KBM-7 (cell line): ENCODE measurements at places on chromosomes 7 and 10.

DNA sequence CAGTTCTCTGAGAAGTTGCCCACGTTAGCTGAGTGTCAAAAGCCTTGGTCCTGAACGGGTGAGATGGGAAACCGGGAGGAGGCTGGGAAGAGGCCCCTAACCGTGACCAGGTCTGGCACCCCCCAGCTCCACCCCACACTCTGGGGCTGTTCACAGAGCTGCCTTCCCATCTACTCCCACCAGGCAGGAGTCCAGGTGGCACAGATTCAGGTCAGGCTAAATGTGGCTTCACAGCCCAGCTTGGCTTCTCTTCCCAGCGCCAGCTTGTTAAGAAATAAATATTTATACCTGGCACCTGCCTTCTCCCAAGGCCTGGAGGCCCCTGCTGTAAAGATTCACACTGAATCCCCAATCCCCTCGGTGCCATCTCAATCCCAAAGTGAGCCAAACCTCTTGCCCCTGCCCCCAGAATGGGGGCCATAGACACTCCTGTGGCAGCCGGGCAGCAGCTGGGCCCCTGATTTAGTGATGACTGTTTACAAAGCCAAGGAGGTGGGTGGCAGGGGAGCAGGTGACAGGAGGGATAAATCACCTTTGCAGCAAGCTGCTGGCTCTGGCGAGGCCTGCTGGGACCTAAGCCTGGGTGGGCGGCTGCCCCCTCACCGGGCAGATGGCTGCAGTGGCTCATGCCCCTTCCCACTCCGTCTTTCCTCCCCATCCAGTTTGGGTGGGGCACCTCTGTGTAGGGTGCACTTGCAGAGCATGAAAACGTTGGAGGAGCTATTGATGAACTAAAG, 72.5 kb downstream of the GOLGA7B start:
- no peak for DNase-seq

- no peak for DNase-seq
Observed at GRCh38 chr10:71123023-71123422, 89.3 kb upstream of the UNC5B start.

DNA sequence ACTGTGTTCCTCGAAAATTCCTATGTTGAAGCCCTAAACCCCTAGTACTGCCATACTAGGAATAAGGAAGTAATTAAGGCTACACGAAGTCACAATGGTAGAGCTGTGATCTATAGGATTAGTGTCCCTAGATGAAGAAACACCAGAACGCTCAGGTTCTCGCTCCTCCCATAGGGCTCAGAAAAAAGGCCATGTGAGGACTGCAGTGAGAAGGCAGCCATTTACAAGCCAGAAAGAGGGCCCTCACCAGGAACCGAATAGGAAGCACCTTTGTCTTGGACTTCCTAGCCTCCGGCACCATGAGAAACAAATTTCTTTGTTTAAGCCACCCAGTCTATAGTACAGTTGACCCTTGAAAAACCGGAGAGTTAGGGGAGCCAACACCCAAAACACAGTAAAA, 46.2 kb downstream of the CACUL1 start:
- DNase-seq = no peak

GRCh38 chr7:45665172-45665571, 91.0 kb downstream of the ADCY1 start:
- no peak for DNase-seq

DNA sequence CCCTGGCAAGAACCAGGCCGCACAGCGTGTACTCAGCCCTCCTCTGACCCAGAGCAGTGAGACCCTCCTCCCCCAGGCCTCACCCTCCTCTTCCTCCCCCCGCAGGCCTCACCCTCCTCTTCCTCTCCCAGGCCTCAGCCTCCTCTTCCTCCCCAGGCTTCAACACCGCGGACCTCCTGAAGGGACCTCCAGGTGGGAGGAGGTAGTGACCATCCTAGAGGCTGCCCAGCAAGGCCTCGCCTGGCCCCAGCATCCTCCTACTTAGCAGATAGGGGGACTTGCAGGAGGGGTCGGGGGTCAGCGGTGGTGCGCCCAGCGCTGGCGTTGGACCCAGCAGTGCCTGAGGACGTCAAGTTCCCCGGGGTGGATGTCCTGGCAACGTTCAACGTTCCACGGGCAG, 270.8 kb downstream of the ELFN1 start:
- DNase-seq = no peak

DNA sequence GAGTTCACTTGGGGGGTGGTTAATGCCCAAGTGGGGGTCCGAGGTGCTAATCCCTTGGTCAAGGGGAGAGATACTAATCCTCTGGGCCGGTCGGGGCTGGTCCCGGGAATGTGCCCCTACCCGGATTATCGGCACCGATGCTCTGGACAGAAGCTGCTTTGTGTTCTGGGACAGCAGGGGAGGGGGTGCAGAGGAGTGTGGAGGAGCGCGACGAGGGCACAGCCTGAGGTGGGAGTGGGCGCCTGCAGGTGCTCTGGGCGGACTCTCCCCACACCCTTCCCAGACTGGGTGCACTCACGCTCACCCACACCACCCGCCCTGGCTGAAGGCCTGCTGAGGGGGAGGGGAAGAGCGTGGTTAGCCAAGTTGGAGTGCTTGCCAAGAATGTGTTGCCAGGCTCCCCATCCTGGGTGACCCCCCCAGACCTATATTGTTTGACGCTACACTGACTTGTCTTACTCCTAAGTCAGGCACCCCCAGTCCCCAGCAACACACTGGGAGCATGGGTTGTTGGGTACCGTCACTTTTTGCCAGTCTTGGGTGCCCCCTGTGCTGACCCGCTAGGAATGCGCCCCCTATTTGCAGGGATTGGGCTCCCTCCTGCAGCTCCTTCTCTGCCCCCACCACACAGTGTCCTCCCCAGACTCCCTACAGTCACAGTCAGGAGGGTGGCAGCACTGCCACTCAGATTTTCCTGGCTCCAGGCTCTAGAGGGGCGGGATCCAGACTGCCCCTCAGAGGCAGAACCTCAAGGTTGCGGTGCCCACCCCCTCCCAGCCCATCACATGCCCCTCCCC, 1.2 kb downstream of the SLC4A2 start:
- DNase-seq = peak; percentile 25

GRCh38 chr7:8147760-8148463, 114.1 kb downstream of the ICA1 start:
- DNase-seq = no peak

DNA sequence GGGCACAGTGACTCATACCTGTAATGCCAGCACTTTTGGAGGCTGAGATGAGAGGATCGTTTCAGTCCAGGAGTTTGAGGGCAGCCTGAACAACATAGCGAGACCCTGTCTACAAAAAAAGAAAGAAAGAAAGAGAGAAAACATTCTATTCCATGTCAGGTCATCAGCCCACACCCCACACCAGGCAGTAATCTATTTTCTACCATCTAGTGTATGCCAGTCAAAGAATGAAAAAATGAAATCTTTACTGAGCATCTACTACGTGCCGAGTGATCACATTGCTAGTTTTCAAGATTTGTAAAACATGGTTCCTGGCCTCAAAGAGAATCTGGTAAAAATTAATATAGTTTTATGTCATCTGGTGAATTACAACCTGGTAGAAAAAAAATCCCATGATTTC, 3.1 kb upstream of the EPHB4 start:
- DNase-seq = no peak

- DNase-seq = no peak
Observed at GRCh38 chr10:47412869-47413268, 28.8 kb upstream of the ZNF488 start.

DNA sequence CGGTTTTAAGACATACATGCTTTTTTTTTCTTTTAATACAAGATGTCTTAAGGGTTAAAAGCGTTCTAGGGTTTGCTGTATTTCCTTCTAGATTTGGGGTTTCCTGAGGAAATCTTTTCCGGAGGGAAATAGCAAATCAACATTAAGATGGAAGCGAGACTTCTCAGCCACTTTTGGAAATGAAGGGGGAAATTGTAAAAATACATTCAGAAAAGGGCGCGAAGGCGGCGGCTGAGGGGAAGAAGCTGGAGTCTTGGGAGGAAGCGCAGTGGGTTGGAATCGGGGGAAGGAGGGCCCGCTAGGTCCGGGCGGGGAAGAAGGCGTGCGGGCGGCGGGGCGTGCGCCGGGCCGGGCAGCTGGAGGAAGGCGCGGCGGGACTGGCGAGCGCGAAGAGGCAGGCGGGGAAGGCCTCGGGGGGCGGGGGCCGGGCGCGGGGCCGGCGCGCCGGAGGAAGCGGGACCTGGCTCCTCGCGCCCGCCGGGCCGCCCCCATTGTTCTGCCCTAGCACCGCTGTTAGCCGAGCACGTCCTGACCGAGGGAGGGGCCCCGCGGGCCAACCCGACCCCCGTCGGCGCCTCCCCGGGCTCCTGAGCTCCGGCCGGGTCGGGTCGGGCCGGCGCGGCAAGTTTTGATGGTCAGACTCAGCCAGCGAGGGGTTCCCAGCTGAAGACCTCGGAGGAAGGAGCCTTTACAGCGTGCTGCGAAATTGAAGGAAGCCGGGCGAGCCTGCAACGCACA, 1.5 kb upstream of the SKIDA1 start:
- peak; percentile 72 for DNase-seq

DNA sequence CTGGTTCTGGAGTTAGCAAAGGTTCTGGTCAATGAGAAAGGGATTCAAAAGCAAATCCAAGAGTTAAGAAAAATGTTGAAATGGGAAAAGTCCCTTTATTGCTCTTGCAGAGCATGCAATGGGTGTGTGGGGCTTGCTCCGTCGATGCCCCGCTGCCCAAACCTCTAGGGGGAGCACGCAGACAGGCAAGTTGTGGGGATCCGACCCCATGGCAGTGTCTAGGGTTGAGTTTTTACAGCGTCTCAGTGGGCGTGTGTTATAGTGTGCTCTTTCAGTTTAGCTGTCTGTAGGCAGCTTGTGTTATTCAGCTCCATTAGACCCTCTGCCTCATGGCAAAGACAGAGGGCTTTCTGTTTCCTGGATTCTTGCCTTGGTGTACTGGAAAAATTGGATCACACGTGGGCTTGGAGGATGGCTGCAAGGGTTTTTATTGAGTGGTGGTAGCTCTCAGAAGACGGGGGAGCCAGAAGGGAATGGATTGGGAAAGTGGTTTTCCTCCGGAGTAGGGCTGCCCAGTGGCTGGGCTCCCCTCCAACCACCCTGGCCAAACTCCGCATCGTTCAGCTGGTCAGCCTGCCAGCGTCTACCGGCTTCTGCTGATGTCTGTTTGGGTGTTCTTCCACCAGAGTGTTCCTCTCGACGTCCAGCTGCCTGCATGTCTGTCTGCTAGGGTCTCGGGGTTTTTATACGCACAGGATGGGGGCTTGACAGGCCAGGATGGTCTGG, 102.3 kb upstream of the PLXDC2 start:
- no peak for DNase-seq

DNA sequence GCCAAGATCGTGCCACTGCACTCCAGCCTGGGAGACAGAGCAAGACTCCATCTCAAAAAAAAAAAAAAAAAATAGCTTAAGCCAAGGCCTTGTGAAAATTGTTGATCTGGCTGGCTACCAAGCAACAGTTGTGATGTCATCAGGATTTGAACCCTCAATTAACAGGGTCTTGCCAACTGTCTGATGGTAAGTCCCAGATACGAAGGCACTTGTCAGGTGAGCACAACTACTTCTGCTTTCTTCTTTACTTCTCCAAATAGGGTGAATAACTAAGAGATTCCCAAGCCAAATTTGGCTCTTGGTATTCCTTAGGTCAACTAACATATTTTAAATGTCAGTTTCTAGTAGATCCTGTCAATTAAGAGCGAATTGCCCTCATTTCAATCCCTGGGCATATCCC, 47.4 kb downstream of the ANKRD61 start:
- DNase-seq = peak; percentile 36

- no peak for DNase-seq
Observed at GRCh38 chr10:89954061-89954460, 252.7 kb downstream of the KIF20B start.

GRCh38 chr10:11431216-11431555, 180.3 kb downstream of the USP6NL start:
- no peak for DNase-seq

DNA sequence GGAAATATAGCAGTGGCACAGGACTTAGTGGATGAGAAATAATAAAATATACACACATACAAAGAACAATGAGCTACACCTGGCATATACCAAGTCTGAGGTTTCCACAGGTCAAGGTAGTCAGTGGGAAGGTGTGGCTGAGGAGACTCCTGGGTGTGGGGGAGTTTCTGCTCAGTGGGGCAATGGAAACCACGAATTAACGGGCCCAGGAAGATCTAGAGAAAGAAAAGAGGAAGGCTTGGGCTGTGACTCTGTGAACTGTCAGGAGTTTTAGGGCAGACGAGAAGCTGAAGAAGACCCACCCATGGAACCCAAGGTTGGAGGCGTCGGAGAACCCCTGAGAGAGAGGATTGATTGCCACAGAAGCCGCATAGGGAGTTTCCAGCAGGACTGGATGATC, 196.5 kb downstream of the HERPUD2 start:
- peak; percentile 44 for DNase-seq

DNA sequence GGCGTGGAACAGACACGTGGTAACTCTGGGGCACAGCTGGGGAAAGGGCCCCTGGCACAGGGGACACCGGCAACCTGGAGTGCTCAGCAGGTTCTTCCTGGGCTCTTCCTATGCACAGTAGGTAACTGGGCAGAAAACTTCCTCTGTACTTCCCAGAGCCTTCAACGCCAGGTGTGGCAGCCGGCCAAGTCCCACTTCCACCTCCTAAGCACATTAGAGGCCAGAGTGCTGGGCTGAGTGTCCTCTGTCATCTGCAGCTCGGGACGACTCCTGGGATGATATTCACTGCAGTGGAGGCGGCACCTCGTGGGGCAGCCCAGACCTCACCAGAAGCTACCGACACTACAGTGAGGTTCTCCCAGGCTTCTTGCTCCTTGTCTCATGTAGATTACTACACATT, 114.5 kb downstream of the LARP4B start:
- no peak for DNase-seq

DNA sequence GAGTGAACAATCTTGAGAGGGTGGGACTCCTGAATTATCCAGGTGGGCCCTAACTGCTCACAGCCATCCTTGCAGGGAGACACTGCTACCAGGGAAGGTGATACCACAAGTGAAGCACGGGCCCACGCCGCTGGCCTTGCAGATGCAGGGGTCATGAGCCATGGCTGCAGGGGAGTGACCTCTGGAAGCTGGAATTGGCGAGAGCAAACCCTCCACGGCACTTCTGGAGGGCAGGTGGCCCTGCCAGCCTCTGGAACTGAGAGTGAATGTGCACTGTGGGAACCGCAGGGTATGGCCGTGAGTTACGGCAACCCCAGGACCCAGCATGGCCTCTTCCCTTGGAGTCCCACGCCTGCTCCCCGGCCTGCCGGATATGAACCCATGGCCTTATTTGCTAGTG, 37.5 kb downstream of the STK32C start:
- no peak for DNase-seq

DNA sequence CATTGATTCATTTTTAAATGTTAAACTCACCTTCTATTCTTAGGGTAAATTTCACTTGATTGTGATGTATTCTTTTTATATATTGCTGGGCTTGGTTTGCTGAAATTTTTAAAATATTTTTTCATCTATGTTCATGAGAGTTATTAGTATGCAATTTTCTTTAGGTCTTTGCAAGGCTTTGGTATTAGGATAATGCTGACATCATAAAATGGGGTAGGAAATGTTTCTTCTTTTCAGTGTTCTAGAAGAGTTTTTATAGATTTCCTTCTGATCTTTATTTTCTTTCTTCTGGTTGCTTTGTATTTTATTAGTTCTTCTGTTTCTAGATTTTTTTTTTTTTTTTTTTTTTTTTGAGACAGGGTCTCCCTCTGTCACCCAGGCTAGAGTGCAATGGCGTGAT, 56.3 kb downstream of the AHCYL2 start:
- DNase-seq = no peak

- DNase-seq = no peak
Observed at GRCh38 chr10:100625816-100626215, 90.1 kb downstream of the HIF1AN start.

- no peak for DNase-seq
Observed at GRCh38 chr7:124489082-124489819, 276.3 kb downstream of the GPR37 start.

- no peak for DNase-seq
Observed at GRCh38 chr7:31545549-31545948, 31.7 kb downstream of the ITPRID1 start.

GRCh38 chr7:93972029-93972725, 32.0 kb downstream of the BET1 start:
- no peak for DNase-seq
